ENCODE measurements at places on chromosomes 1 and 21.

DNA sequence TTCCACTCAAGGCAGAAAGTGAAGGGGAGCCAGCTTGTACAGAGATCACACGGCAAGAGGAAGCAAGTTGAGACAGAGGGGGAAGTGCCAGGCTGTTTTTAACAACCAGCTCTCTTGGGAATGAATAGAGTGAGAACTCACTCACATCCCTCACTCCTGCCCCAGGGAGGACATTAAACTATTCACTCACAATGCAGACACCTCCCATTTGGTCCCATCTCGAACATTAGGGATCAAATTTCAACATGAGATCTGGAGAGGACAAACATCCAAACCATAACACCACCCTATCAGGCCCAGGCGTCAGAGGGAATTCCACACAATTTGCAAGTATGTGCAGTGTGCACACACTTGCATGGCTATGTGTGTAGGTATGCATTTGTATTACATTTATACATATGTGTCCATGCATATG is 62.7 kb downstream of the DMAP1 start:
- DNase-seq: no peak

- no peak for DNase-seq
These were observed 119.2 kb downstream of the GALNT2 start for GRCh38 chr1:230186003-230186863.

GRCh38 chr1:81596341-81596740 is 204.4 kb upstream of the ADGRL2 start:
- no peak for DNase-seq

DNA sequence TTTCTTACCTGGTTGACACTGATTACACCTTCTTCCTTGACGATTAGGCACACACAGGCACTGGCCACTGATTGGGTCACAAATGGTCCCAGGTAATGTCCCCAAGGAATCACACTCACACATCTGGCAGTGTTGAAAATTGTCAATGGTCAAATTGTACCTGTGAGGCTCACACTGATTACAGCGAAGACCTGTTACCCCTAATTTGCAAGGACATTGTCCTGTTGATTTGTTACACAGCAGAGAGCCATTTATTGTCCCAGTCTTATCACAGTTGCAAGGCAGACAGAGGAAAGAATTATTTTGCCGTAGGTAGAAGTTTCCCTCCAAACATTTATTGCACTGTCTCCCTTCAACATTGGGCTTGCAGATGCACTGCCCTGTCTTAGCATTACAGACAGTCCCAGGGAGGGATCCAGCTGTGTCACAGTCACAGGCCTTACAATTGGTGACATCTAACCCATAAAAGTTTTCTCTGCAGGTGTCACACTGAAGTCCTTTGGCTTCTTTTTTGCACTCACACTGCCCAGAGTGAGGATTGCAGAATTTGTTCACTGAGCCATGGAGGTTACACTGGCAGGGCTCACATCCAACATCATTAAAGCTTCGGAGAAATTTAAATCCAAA is 176.6 kb downstream of the USH2A start:
- DNase-seq: no peak

DNA sequence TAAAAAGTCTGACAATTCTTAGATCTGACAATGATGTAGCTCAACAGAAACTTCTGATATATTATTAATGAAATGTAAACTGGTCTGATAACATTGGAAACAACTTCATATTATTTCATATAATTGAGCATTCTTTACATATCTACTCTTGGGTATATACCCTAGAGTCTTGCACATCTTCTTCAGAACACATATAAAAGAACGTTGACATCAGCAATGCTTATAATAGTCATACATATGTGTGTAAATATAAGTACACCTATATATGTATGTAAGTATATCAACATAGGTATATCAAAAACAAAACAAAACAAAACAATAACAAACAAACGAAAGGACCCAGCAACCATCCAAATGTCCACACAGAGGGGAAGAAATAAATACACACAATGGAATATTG is 38.4 kb downstream of the NRIP1 start:
- no peak for DNase-seq

- no peak for DNase-seq
These were observed 64.0 kb downstream of the CHD5 start for GRCh38 chr1:6116137-6116536.

DNA sequence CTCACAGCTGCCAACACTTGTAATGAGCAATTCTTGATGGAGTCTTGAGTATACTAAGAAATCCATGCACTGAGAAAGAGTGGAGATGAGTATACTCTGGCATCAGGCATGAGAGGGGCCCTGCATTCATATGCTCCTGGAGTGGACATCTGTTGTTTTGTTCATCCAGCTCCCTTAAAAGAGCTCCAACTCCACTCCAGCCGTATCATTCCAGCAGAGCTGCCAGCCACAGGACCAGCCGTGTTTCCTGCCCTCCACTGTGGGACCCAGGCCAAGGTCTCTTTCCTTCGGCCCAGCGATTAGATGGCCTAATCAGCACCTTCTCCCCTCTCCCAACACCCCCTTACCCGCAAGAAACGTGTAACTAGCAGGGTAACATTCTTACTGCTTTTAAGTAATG is 144.5 kb downstream of the OMA1 start:
- DNase-seq: no peak

DNA sequence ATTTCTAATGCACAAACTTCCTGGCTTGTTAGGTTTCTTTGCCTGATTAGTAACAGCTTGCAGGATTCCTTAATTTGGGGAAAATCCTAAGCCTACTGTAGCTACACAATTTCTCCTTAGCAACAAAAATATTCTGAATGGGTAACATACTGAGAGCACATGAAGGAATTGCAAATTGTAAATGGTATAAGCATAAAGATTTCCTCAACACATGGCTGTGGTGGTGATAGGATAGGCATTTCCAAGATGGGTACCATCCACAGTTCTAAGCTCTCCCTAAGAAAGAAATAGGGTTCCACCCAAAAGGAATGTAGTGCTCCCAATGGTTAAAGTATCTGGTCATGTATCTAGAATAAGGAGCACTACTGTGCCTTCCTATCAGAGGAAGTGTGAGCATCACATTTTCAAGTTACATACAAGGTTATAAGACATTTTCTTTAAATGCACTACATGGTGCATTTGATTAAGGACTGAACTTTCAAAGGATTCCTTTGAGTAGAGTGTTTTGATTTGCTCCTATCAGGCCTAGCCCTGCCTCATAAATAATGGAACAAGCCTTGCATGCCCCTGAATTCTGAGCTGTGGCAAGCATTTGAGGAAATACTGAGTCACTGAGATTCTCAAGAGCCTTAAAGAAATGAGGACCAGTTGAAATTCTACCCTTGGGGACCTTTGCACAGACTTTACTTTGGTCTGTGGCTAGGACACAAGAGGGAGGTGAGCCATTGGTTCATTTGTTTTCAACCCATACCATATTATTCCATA is 286.4 kb downstream of the PTBP2 start:
- no peak for DNase-seq

GRCh38 chr1:168476588-168477385 is 67.0 kb downstream of the XCL2 start:
- no peak for DNase-seq

GRCh38 chr1:85585799-85586198 is 5.2 kb downstream of the CCN1 start:
- DNase-seq: no peak

DNA sequence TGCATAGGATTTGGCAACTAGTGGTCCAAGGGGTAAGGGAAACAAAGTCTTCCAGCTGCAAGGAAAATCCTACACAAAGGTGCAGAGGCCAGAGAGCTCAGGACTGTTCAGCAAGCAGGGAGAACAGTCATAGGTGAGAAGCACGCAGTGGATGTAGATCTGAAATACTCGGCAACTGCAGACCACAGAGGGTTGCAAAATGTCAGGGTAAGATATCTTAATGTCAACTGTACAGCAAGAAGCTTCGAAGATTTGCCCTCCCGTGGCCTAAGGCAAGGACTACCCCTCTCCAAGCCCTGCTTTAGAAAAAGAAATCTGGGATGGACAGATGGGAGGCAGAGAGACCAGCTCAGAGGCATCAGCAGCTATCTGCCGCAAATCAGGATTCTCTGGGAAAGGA is 153.4 kb upstream of the IRF2BP2 start:
- no peak for DNase-seq

GRCh38 chr1:78691995-78692747 is 42.5 kb downstream of the IFI44 start:
- DNase-seq: no peak

GRCh38 chr1:170623171-170623570 is 40.8 kb upstream of the PRRX1 start:
- DNase-seq: no peak

- no peak for DNase-seq
These were observed 7.1 kb downstream of the C1orf21 start for GRCh38 chr1:184393962-184394361.

GRCh38 chr1:7719468-7720094 is 51.5 kb upstream of the VAMP3 start:
- no peak for DNase-seq

- DNase-seq: no peak
These were observed 732 bp downstream of the GREM2 start for GRCh38 chr1:240611228-240611618.

GRCh38 chr1:35557118-35557610 is at the start of gene KIAA0319L:
TSS of gene KIAA0319L (minus strand) at chr1:35557403. CDS start at chr1:35554491, 2,912 bp downstream.
- no peak for DNase-seq

GRCh38 chr1:162893612-162893908 is 32.6 kb upstream of the CCDC190 start:
- no peak for DNase-seq

- no peak for DNase-seq
These were observed 115.0 kb downstream of the SYF2 start for GRCh38 chr1:25117233-25117823.

- no peak for DNase-seq
These were observed 17.5 kb upstream of the RNF11 start for GRCh38 chr1:51218570-51218969.

DNA sequence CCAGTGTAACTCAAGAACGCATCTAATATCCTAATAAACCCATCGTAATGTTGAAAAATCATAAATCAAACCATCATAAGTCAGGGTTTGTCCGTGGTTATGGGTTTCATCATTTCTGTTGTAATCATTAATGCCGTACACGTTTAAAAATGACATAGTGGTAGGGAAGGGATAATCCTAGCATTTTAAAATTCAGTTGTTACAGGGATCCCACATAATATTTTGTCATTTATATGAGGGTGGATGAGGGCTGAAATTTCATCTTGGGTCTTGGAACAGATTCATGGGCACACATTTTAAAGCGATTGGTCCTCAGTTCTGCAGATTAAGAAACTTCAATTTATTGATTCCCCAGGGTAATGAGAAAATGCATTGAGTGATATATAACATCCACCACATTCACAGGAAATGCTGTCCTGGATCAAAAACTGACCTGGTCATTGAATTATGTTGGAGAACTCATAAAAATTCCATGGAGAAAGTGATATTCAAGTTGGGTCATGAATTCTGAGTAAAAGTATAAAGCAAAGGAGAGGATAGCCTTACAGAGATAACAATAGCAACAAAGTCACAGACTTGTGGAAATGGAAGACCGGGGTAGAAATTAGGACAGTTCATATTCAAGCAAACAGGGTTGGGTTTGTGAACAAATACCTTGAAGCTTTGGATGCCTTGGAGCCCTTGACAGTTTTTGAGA is 1527.3 kb upstream of the TPTE start:
- no peak for DNase-seq

DNA sequence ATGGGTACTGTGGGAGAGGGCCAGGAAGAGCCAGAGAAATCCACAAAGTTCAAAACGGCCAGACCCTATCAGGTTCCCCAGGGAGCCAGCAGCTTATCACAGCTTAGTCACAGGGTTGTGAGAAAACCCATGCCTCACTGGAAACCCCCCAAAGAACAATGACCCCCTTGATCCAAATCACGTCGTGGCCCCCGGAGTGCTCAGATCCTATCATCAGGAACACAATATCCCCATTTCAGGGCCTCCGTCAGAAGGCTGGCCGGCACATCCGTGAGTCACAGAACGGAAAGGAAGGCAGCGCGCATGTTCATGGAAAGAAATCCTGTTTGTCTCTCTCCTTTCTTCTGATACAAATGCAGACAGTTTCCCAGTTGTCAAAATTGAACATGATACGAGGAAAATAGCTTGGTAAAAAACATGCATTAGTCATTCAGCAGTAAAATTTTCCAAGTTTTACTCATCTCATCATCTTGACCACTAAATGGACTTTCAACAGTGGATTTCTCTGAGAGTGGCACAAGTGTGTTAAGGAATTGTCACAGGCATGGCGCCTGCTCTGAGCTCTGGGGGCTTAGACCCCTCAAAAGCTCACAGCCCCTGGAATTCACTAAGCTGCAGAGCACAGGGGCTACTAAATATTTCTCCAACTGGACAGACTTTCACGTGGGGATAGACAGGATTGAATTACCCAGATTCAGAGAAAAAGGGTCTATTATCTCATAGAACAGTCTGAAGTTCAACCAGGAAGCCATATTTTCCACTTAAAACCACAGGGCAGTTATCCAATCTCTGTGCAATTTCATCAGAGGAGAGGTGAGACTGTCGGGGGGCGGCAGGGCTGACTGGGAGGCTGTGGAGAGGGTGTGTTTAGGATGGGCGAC is 124.8 kb downstream of the RIPK4 start:
- DNase-seq: no peak

DNA sequence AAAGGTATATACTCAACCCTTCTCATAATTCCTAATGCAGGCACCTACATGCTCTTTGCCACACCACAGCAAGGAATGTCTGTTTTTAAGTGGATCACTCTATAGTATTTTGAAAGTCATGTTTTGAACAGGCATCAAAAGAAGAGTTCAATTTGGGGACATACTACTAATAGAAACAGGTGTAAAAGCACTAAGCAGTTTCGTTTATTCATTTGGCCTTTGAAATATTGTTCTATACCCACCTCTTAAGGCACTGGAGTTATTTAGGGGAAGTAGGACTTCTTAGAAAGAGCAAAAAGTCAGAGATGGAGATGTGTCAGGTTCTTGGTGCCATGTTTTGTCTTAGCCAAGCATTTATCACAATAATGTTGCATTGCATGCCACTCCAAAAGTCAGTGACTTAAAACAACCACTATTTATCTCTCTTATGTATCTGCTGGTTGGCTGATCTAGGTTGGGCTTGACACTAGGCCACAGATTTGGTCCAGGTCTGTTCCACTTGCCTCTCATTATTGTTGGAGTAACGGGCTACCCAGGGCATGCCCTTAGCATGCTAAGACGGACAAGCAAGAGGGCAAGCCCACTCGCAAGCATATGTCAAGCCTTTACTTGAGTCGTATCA is 107.5 kb downstream of the RGL1 start:
- DNase-seq: no peak
